NCI-H1417 (cell line): ENCODE measurements at places on chromosomes 7 and 10.
A peak's percentile ranks its signal among the peaks of the same experiment; 100 is the strongest.

DNA sequence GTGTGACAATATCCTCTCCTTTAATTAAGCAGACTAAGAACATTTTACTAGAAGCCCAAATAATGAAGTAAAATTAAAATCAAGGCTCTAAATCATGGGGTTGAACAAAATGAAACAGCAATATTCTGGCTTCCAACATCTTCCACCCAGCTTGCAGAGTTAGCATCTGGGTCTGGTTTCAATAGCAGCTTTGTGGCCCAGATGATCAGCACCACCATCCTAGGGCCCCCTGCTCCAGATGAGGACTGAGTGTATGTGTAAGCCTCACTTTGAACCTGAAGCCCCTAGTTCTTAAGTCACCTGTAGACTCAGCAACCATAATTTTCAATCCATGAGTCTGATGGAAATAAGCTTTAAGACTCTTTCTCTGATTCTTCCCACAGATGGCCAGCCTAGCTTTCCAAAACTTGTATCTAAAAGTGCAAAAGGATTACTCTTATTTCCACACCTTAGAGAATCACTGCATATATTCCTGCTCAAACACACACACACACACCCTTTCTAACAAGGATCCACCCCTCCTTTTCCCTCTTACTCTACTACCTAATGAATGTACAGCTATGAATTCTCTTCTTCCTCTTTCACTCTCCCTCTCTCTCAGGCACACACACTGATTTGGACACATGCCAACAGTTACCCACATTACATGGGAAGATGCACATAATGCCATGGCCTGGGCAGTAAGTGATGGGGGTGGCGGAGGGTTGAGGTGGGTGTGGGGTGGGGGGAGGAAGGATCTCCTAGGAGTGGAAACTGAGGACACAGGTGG lies 3.5 kb downstream of the DENND11 start:
- DNase-seq: no peak

GRCh38 chr7:142587578-142588191 lies 161.6 kb upstream of the PRSS1 start:
- peak; percentile 47 for DNase-seq

- no peak for DNase-seq
These were observed 99.1 kb downstream of the PRPF18 start for GRCh38 chr10:13685885-13686284.

DNA sequence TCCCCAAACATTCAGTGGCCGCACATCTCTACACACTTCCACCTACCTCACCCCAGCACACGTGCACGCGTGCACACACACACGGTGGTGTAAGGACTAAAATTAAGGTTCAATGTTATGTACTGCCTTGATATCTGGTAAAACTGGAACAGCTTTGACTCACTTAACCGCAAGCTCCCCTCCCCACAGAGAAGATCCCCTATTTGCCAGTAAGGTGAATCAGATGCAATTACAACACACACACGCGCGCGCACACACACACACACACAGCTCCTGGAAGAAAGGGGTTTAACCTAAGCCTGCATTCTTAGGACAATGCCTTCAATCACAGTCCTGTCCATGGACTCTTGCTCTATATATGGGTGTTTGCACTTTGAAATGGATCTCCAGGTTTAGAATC lies 25.5 kb upstream of the VPS41 start:
- DNase-seq: no peak

DNA sequence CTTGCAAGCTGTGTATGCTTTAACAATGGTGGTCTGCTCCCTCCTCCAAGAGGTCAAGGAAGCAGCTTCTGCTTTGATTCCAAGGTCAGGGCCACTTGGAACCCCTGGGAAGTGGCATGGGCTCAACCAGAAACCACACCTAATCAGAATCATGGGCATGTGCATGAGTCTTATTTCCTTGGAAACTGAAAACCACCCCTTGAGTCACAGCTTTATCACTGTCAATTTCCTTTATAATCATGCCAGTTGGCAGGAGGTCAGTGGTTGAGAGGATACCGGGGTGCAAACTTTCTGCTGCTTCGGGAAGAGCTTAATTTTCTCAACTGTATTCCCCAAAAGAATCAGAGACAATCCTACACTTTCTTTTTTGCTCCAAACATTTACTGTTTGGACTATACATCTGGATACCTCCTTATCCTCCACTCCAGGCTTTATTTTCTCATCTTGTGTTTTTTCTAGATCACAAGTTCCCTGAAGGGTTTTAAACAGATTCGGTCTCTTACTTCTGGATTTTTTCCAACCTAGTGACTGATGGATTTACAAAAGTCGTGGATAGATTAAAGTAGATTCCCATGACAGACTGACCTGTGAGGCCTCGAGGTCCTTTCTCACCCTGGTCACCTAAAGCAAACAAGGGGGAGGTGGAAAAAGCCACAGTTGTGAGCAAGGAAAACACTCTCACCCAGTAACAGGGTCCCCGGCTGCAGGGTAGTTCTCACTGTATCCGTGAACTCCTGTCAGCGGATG lies 36.0 kb downstream of the COL17A1 start:
- DNase-seq: no peak

GRCh38 chr10:6838118-6838517 lies 258.0 kb upstream of the PRKCQ start:
- peak; percentile 3 for DNase-seq

- DNase-seq: peak; percentile 2
These were observed 52.9 kb downstream of the C10orf67 start for GRCh38 chr10:23291551-23292334.

DNA sequence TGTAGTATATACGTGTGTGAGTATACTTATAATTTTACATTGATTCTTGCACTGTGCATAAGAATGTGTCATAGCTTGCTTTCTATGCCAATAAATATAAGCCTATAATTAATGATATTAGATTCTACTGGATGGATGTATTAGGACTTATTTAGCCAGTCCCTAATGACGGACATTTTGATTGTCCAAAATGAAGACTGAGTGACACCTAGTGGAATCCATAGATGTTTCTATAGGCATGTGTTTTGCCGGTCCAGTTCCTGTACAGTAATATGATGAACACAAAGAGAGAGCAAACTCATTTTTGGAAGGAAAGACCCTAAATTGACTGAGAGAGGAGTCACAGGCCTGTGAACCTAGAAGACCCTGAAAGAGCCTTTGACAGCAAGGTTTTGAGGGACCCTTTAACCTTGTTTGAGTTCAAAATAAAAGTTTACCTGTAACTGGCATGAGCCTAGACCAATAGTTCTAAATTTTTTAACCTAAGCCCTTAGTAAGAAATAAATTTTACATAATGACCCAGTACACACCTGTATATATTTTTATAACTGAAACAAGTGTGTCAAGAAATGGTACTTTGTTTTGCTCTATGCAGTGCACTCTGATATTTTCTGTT lies 42.4 kb upstream of the AGBL3 start:
- peak; percentile 23 for DNase-seq

DNA sequence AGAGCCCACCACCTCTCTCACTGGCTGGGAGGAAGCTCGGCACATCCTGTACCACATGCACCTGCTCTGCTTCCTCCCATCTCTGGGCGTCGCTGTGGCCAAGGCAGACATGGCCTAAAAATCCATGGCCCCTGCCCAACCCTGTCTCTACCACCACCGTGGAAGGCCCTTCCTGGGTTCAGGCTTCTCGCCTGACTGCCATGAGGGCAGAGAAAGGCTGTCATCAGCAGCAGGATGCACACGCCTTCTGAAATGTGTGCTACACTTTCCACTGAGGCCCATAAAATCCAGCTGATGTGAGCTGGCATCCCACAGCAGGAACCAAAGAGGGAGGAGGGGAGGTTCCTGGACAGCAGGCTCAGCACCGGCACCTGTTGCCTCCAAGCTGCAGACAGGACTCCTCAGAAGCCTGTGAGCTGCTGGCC lies 93.4 kb downstream of the PTPRN2 start:
- DNase-seq: peak; percentile 51

- no peak for DNase-seq
These were observed 190.5 kb downstream of the GLI3 start for GRCh38 chr7:42046483-42046882.

DNA sequence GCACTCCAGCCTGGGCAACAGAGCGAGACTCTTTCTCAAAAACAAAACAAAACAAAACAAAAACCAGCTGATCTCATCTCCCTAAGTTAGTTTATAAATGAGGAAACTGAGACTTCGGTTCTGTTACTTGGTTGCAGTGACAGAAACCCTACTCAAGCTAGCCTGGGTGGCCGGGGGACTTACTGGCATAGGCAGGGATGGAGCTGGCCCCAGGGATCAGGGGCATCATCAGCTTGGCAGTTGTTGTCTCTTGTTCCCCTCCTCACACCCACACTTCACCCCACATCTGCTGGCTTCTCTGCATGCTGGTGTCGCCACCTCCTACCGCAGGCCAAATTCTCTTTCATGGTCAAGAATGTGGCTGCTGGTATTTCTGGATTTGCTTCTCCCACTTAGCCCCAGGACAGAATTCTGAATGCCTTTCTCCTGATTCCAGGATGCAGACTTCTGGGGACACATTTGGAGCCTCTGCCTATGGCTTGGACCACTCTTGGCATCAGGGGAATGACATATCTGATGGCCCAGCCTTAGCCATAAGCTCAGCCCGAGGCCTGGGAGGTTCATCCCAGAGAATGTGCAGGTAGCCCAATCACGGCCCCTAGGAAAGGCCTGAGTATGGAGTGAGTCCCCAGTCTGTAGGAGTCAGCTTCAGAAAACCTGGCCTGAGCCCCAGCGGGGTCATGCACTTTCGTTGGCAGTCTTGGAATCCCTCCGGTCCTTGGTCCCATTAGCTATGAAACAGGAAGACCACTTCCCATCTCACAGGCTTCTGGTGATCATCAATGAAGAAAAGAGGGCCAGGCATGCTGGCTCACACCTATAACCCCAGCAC lies 41.6 kb upstream of the CTBP2 start:
- no peak for DNase-seq

DNA sequence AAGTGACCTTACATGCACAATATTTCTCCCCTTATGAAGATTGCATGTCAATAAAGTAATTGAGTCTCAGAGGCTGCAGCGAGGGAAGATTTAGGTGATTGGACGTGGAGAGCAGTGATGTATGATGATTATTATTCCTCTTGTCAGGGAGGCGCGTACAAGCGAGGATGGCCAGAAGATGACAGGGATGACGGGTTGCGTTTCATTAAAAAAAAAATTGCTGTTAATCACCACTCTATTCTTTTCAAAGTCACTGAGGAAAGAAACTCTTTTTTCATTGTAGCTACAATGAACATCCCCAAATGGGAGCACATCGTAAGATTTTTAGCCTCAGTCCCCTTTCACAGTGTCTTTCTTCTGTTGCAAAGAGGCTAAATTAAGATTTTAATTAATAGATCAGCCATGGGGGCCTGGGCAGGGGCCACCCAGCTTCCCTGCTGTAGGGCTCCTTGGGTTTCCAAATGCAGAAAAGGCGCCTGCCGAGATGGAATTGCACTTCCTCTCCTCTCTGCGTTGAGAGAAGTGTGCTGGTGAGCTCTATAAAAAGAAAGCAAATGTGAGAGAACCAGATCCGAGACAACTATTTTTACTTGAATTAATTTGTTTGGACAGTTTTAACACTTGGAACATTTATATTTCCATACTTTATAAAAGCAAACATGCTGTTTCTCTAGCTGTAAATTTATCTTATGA lies 998.1 kb downstream of the LRMDA start:
- peak; percentile 59 for DNase-seq

- DNase-seq: no peak
These were observed 3.6 kb downstream of the YWHAG start for GRCh38 chr7:76354981-76355730.

GRCh38 chr7:105304040-105304895 lies 84.5 kb downstream of the SRPK2 start:
- no peak for DNase-seq

- DNase-seq: no peak
These were observed 33.5 kb downstream of the ZNF800 start for GRCh38 chr7:127359011-127359410.

GRCh38 chr10:77419979-77420378 lies 217.6 kb downstream of the KCNMA1 start:
- DNase-seq: no peak

DNA sequence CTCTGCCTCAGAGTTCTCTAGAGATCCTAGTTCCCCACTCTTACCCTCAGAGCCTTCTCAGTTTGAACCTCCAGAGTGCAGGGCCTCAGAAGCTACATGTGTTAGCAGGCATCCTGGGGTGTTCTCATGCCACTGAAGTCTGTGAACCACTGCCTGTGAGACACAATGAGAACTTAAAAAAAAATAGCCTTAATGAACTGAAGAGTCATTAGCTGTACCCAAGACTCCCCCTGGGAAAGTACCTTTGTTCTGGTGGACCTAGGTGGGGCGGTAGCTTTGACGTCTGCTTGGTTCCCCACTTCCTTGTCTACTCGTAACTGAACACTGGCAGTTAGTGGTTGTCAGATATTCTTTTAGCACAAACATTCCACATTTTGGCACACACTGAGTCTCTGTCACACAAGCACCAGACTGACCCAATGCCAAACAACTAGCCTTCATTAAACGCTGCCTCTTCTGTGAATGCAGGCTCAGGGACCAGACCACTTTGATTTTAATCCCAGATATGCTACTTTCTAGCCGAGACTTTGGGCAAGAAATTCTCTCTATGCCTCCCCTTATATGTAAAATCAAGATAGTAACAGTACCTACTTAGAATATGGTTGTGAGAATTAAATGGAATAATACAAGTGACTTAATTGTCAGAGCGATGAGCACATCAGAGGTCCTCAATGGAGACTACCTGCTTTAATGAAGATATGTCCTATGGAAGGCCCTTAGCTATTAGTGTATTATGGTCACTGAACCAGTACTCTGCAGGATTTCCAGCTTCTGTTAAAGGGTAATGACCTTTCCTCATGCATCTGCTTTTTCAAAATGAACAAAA lies 75.3 kb upstream of the CC2D2B start:
- no peak for DNase-seq

- DNase-seq: no peak
These were observed 212.8 kb downstream of the ZNF365 start for GRCh38 chr10:62587011-62587410.

DNA sequence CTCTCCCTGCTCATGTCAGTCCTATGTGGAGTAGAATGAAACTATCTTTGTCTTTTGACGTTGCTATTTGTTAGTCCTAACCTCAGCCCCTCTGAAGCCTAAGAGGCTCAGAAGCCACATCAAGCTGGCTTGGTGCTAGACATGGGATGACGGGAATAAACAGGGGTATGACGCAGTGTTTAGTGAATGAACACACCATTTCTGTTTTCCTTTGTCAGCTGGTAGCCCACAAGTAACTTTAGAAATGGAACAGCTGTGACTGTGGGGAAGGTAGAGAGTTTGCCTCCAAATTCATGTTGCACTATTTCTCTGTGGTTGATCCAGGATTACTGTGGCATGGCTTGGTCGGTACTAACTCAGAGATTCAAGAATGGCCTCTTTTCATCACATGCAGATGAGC lies 31.3 kb downstream of the COX15 start:
- no peak for DNase-seq

- DNase-seq: no peak
These were observed 79.1 kb downstream of the NAMPT start for GRCh38 chr7:106205621-106206222.
